Bone marrow (tissue), 2 donors: ENCODE measurements at places on chromosomes 16 and 17.

GRCh38 chr16:66740010-66740409 is 11.4 kb downstream of the DYNC1LI2 start:
- DNase-seq, result no peak

- DNase-seq, result no peak
Measured at GRCh38 chr17:81287152-81287551, 8.0 kb downstream of the SLC38A10 start.

GRCh38 chr17:75245011-75245410 is 16.4 kb downstream of the GGA3 start:
- no peak for DNase-seq

DNA sequence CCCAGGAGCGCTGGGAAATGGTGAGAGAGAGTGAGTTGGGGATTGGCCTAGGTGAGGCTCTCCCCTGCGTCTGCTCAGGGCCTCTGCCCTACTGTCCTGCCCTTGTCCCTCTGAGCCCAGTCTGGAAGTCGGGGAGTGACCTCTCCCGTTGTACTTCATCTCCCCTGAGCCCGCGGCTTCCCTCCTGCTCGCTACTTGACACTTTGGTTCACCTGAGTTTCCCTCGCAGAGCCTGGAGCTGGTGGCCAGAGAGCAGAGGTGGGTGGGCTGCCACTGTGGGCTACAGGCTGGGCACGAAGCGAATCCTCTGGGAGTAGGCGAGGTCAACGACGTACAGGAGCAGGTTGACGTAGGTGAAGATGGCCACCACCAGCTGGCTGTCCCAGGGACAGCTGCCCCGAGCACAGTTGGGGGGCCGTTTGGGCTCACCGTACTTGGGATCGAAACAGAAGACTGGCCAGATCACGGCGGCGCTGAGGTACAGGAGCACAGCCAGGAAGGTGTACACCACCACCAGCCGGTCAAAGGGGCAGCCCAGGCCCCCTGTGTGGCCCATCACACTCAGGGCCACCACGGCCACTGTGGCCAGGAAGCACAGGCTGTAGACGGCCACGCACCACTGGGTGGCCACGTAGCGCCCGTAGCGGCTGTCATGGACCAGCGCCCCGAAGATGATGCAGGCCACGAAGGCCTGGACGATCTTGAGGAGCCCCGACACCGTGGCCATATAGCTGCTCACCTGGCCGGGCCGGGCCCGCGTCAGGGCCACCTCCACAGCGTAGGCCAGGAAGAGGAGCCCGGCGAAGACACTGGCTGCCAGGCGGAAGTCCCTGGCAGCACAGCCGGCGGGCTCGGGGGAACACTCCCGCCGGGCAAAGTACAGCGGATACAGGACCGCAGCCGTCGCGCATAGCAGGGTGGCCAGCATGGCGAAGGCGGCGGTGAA is 3.7 kb upstream of the PYCR1 start:
- no peak for DNase-seq

DNA sequence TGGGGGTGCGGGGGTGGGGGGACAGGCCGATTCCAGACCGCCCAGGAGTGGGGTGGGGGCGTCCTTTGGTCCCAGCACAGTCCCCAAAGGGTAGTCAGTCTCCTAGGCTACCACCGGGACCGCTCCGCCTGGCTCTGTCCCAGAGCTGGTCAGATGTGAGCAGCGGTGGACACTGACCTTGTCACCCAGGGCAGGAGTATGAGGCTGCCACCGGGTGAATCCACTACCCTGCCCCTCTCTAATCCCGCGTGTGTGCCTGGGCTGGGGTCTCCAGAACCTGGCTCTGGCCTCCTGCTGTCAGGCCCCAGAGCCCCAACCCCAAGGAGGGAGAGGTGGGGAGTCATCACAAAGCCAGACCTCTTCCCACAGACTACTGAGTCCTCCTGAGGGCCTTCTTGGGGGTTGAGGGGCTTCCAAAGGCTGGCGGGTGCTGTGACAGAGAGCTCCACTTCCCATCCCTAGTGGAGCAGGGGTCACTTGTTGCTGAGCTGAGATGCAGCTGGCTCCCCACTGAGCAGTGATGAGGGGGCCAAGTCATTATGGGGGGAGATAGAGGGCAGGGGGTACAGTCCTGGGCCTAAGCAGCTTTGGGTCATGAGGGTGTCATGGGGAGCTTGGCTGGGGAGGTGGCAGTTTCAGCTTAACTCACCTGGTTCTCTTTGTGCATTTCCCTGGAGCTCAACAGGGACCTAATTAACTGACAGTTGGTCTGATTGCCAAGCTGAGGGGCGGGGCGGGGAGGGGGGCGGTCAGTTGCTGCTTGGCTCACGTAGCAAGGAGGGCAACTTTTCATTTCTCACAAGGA is 1.2 kb downstream of the PPP1R1B start:
- no peak for DNase-seq

DNA sequence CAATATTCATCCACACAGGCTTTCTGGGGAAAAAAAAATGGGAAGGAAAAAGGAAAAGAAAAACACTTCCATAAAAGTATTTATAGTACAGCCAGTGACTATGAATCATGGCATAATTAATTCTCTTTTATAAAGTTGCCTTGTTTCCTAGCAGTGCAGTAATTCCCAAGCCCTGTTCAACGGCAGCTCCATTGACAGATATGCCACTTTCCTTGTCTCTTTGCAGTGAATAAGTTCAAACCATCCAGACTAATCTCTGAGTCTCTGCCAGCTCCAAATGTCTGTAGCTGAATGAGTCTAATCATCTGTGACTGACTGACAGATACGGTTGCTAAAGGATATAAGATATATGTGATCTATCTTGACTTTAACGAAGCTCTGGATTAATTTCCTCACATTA is 52.9 kb upstream of the KCNJ16 start:
- no peak for DNase-seq

DNA sequence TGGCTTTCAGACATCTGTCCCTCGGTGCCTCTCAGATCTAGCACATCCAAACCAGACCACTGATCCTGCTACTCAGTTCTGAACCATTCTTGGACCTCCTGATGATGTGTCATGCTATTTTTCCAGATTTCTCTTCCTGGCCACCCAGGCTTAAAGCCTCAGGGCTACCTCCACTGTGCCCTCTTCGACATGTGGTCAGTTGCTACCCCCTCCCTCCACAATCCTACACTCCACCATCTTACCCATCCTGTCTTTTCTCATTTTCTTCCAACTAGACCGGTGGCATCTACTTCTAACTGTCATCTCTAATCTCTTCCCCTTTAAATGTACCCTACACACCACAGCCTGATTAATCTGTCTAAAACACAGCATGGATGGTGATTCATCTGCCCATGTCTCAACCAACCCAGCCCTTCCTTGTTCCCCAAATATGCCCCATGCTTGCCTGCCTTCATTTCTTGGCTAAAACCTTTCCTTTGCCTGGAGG is 478.6 kb downstream of the SLC39A11 start:
- DNase-seq, result no peak

DNA sequence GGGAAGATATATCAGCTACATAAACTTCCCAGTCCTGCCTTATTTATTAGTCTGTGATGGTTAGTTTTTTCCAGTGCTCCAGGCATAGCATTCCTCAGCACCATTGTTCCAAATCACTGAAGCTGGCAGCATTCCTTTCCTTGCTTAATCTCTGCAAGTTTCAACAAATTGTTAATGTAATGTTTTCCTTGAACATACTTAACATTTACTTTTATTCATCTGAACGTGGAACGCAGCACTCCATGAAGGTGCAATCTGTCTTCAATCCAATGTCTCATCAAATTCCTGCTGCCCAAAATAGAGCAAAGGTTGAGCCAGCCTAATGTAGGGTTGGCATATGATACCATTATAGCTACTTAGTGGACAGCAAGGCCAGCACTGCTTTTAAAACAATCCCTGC is 441.1 kb upstream of the RBFOX1 start:
- no peak for DNase-seq

GRCh38 chr16:72705801-72706200 is 342.1 kb downstream of the ZFHX3 start:
- DNase-seq, result no peak

DNA sequence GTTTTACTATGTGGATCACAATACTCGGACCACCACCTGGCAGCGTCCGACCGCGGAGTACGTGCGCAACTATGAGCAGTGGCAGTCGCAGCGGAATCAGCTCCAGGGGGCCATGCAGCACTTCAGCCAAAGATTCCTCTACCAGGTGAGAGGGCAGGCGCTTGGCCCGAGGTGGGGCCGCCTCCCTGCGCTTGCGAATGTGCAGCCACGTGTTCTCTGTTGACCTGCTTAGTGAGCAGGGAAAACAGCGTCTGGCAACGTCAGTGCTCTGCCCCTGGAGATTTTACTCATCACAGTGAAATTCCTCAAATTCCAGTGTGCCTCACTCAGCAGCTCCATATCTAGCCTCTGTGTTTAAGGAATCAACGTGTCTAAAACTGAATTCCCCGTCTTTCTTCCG is 33.4 kb upstream of the CLEC18A start:
- DNase-seq, result no peak

DNA sequence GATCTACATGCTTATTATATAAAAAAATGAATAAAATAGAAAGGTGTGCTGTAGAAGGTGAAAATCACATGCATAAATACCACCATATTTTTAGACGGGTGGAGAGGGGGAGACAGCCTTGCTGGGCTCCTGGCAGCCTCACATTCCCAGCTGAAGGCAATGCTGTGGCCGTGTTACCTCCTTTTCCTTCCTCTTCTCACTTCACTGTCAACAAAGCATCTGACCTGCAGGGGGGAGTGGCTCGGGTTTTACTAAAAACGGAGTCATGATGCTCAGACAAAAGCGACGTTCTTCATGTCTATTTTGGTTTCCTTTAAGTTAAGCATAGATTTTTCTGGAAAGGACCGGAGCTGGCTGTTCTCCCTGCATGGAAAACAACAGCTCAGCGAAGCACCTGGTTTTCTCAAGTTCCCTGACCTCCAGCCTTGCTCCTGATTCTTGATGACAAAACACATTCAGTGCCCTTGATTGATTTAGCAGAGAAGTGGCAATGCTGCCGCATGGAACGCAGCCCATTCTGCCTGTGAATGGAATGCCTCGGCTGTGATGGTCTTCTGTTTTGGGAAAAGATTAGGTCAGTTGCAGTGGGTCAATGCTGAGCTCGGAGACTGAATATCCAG is 5.5 kb upstream of the RPTOR start:
- DNase-seq, result no peak
